ENCODE measurements at places on chromosomes 13 and 19.

GRCh38 chr13:30796631-30797601, 61.6 kb downstream of the ALOX5AP start:
- no peak for DNase-seq

- no peak for DNase-seq
Measured at GRCh38 chr13:20000062-20000552, 41.6 kb downstream of the ZMYM2 start.

GRCh38 chr19:40450664-40451063, 6.5 kb upstream of the SERTAD3 start:
- no peak for DNase-seq

DNA sequence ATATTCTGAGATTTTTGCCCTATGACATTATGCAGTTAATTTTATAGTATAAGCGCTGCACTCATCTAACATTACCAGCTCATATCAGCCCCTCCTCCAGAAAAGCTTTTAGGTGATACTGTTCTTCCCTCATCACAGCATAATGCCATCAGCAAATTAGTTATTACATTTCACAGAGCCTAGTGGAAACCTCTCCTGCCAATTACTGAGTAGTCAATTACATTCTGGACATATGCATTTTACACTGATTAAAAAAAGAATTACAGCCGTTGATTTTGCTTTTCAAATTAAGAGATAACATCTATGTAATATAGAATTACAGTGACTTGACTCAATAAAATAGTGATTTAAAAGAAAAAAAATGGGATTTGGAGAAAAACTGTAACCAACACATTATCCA, 542.1 kb downstream of the UQCRFS1 start:
- DNase-seq: no peak

DNA sequence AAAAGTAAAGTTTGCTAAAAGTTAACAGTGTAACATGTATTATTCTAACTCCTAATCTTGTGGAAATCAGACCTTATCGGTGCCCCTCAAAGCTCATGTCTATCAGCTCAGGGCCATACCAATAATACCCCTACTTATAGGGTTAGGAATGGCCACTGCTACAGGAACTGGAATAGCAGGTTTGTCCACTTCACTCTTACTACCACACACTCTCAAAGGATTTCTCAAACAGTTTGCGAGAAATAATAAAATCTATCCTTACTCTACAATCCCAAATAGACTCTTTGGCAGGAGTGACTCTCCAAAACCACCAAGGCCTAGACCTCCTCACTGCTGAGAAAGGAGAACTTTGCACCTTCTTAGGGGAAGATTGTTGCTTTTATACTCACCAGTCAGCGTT, 1677.7 kb downstream of the OLFM4 start:
- DNase-seq: no peak

GRCh38 chr19:46784262-46785053, 3.9 kb downstream of the SLC1A5 start:
- DNase-seq: peak; percentile 80

GRCh38 chr13:21069561-21070004, 8.2 kb upstream of the LATS2 start:
- peak; percentile 94 for DNase-seq

DNA sequence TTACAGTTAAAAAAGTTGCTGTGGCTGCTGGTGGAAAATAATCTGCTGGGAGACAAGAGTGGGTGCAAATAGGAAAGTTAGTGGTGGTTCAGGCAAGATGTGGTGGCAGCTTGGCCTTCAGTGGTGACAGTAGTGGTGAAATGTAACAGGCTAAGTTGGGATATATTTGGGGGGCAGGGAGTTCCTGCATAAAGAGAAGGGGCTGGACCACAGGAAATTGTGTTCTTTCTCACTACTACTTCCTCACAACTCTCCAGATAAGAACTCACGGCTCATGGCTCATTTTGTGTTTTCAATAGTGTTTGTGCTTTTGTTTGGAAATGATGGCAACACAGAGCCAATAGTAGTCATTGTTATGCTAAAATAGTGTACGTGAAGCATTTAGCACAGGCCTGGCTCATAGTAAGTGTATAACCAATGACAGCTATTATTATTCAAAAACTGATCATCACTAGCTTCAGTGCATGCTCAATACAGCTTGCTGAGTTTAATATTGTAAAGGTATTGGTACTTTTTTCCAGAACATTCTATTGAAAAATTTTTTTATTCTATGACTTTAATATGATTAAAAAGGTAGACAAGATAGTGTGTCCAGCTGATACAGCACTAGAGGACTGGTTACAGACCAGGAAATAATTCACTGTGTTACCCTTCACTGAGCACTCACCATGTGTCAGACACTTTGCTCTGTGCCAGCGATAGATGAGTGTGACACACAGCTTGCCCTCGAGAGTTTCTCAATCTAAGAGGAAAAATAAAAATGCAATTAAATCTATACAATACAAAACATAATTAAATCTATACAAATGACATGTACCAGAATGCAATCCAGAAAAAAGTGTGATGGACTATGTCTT, 209.8 kb downstream of the POU4F1 start:
- DNase-seq: no peak

DNA sequence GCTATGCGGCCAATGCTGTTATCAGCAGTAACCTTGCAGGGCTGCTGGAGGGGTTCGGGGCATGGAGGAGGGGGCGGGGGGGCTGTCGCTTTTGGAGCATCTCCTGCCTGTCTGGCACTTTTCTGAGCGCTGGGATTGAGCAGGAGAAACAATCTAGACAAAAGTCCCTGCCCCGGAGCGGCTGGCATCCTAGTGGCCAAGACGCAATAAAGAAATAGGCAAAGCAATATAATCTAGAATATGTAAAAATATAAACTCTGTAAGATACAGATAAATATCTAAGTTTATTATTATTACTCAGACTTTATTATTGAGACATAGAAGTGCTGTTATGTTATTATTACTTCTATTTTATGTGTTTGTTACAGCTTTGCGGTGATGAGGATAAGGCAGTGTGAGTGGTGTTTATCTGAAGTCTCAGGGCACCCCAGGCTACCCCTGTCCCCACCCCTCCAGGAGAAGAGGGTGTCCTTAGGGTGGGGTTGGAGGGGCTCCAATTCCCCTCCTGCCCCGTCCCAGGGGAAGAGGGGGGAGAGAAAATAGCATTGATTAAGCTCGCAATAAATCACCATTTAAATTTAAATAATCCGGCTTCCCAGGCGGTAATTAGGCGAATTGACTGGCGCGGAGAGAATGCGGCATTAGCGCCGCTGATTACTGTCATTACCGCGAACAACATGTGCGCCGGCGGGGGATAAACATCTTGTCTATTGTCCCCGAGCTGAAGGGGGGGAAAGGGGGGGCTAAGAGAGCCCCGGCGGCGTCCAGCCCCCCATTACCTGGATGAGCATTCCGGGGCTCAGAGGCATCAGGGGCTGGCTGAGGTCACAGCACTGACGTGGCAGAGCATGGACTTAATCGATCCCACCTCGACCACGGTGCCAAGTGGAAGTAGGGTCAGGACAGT, 3.2 kb downstream of the NPAS1 start:
- DNase-seq: no peak

GRCh38 chr13:20044086-20044485, 85.6 kb downstream of the ZMYM2 start:
- no peak for DNase-seq

GRCh38 chr19:21587117-21587461, 81.7 kb downstream of the ZNF429 start:
- no peak for DNase-seq

- DNase-seq: no peak
Measured at GRCh38 chr13:34762312-34762711, 179.8 kb upstream of the NBEA start.

GRCh38 chr19:35780058-35780457, 4.7 kb downstream of the ARHGAP33 start:
- DNase-seq: no peak

DNA sequence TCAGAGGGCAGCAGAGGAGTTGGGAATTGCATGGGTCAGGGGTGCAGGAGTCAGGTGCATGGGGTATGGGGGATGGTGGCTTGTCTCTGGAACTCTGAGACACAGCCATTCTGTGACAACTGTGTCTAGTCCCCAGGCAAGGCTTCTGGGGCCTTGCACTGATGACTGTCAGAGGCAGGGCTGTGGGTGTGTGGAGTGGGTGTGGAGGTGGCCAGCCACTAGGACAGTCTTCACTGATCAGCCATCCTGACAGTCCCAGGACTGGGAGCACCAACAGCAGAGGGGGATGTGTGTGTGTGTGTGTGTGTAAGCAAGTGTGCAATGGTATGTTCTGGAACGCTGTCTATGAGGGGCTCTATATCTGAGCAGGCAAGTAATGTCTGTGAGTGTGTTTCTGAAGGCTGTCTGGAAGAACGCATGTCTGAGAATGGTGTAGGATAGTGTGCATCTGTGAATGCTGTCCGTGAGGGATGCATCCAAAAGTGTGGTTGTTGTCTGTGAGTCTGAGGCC, 5.4 kb downstream of the NUMBL start:
- DNase-seq: no peak

GRCh38 chr13:62246581-62246980, 830.9 kb upstream of the PCDH20 start:
- no peak for DNase-seq

GRCh38 chr19:55489711-55490477, 1.7 kb downstream of the SSC5D start:
- DNase-seq: no peak

- DNase-seq: no peak
Measured at GRCh38 chr19:30778061-30778460, 405.9 kb downstream of the ZNF536 start.

Measured in stromal cell of bone marrow (primary cell).